ENCODE measurements at places on chromosomes 1 and 21. TPM values are rescaled to one million over a fixed set of nuclear protein-coding genes. Genes with fewer than 3 reads are reported as not detected.

Gene C4BPB
- total RNA-seq = not detected

Gene TPTE
- not detected for total RNA-seq

Gene TBX15
- 1.2 TPM for total RNA-seq

Gene AADACL4
- not detected for total RNA-seq

Measured in occipital lobe (tissue), 3 donors.